Right lobe of liver (tissue), 6 donors: ENCODE measurements at places on chromosomes 5 and 9.

GRCh38 chr9:124496463-124496862 lies 10.7 kb downstream of the NR5A1 start:
- no peaks in the 10 kb centered on the region for H3K36me3 ChIP-seq
- no peaks in the 10 kb centered on the region for H3K4me1 ChIP-seq
- DNase-seq = no peak
- H3K4me3 ChIP-seq = no peak overlapping the region
- no peak overlapping the region for H3K27ac ChIP-seq

DNA sequence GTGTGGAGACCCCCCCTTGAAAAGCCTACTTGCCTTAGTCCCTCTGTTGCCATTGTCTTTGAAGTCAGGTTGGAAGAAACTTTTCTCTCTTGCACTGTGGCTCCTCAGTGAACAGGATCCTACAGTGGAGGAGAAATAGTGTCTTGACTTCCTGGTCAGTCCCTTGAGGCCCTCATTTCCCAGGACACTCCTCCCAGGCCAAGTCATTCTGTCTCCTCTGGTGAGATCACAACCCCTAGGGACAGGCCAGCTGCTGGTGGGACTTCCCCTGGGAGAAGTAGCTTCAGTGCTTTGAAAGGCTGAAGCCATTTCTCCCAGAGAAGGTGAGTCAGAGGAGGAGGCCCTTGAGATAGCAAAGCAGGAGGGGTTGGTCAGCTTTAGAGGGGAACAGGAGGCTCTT lies 10.1 kb upstream of the GRIA1 start:
- no peaks in the 10 kb centered on the region for H3K27me3 ChIP-seq
- H3K36me3 ChIP-seq = no peaks in the 10 kb centered on the region
- no peak overlapping the region for H3K27ac ChIP-seq
- H3K4me3 ChIP-seq = no peak overlapping the region
- no peak for DNase-seq

DNA sequence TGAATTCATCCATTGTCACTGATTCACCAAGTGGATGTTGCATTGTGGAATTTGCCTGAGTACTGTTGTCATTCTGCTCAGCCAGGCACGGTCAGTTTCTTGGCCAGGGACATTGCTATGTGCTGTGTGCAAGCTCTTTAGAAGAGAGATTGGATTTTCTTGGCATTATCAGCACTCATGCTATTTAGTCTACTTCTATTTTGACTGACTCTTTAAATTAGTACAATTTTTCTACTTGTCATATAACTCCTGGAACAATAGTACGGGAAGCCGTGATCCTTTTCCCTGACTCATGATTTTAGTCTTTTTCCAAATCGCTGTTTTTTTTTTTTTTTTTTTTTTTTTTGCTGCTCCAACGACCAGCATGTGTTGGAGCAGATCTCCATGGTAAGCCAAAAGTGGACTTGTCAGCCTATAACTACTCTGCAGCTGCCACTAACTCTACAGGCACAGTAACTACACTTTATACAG lies 129.7 kb downstream of the CDC42SE2 start:
- no peaks in the 10 kb centered on the region for H3K4me1 ChIP-seq
- no peaks in the 10 kb centered on the region for H3K27me3 ChIP-seq
- peak; percentile 37 for DNase-seq
- H3K36me3 ChIP-seq = no peaks in the 10 kb centered on the region

- no peaks in the 10 kb centered on the region for H3K36me3 ChIP-seq
- H3K4me3 ChIP-seq = no peak overlapping the region
- no peak overlapping the region for H3K27ac ChIP-seq
- H3K4me1 ChIP-seq = no peaks in the 10 kb centered on the region
- no peaks in the 10 kb centered on the region for H3K27me3 ChIP-seq
- no peak for DNase-seq
These were observed 246.8 kb downstream of the SAXO1 start for GRCh38 chr9:18786196-18786595.

DNA sequence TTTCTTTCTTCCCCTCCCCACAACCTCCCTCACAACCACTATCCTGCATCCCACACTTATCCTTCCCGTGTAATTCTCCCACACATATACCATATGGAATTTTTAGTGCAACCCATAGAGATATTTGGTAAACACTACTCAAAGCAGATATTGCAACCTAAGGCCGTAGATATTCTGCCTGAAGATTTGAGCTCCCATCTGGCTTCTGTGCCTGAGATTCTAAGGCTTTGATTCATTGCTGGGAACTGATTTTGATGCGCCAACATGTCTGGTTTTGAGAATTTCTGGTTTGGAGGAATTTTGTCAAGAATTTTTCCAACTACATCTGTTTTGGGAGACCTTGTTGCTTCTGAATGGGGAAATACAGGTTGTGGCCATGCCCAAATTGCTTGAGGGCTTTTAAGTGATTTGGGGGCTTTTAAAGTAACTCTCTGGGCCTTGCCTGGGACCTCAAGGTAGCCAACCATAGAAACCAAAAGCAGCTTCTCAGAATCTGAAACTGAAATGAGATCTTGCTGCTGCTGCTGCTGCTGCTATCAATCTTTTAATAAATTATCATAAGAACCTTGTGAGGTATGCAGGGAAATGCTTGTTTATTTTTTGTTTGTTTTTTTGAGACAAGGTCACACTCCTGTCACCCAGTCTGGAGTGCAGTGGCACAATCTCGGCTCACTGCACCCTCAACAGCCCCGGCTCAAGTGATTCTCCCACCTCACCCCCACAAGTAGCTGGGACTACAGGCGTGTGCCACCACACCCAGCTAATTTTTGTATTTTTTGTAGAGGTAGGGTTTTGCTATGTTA lies 36.2 kb downstream of the PLAC8L1 start:
- DNase-seq = no peak
- no peaks in the 10 kb centered on the region for H3K36me3 ChIP-seq
- no peaks in the 10 kb centered on the region for H3K27me3 ChIP-seq
